ENCODE measurements at places on chromosomes 16 and 17.

DNA sequence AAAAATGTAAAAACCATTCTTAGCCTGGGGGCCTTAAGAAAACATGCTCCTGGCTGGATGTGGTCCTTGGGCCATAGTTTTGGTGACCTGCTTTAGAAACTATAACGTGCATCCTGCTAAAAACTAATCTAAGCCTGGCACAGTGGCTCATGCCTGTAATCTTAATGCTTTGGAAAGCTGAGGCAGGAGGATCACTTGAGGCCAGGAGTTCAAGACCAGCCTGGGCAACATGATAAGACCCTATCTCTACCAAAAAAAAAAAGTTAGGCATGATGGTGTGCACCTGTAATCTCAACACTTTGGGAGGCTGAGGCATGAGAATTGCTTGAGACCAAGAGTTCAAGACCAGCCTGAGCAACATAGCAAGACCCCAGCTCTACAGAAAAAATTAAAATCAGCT, 183.8 kb upstream of the CHMP6 start:
- no peak for DNase-seq

DNA sequence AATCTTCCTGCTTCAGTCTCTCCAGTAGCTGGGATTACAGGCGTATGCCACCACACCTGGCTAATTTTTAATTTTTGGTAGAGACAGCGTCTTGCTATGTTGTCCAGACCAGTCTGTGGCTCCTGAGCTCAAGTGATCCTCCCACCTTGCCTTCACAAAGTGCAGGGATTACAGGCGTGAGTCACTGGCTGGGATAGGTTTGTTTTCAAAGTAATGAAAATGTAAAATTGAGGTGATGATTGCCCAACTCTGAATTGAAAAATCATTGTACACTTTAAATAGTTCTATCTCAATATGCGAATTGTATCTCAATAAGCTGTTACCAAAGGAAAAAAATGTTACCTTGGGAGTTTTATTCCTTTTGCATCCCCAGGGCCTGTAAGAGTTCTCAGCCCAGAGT, 1.2 kb upstream of the AMFR start:
- DNase-seq = no peak

- no peak for DNase-seq
These were observed 246.7 kb downstream of the FTO start for GRCh38 chr16:53950677-53951076.

DNA sequence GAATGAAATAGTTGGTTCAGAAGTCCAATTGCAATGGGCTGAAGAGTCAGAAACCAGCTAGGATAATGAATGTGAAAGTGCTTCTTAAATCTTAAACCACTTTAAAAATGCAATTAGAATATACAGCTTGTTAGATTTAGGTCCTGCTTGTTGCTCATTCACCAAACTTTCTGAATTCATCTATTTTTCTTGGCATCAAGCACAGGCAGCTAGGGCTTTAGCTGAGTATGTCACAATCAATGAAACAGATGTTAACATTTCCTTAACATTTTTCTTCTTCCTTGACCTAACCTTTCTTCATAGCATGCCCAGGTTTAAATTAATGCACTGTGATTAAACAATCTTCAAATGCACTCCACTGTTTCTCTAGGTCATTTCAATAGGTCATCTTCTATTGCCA, 14.4 kb downstream of the KIF2B start:
- peak; percentile 2 for DNase-seq

- DNase-seq = peak; percentile 85
These were observed 53.6 kb downstream of the CDH11 start for GRCh38 chr16:65068151-65068740.
